AG04449 (cell line): ENCODE measurements at places on chromosomes 7 and 10.

- no peak for DNase-seq
Measured at GRCh38 chr7:136900005-136900404, 31.6 kb downstream of the CHRM2 start.

GRCh38 chr10:11908536-11908935 is 85.4 kb downstream of the PROSER2 start:
- no peak for DNase-seq

- DNase-seq: no peak
Measured at GRCh38 chr10:29646238-29646902, 11.6 kb upstream of the SVIL start.

DNA sequence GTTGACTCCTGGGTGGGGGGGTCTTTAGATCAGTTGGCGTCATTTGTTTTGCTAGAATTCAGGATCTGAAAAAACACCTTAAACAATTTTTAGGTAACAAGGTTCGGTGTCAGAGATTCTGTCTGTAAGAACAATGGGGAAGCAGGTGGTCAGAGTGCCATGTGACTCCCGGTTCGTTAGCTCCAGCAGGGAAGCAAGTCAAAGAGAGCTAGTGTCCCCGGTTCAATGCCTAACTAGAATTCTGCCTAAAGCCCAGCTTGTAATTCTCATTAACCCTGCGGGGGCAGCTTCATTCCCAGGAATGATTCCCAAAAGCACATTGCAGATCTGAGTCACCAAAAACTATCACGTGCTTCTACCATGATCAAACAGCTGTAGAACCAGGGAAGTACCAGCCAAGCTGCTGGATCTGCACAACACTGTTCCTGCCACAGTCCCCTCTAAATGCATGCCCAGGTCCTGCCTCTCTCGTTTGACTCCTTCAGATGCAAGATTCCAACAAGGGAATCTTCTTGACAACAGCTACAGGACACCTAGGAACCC is 664.3 kb upstream of the CELF2 start:
- DNase-seq: no peak

- DNase-seq: no peak
Measured at GRCh38 chr7:93933156-93933555, 11.6 kb downstream of the GNG11 start.

DNA sequence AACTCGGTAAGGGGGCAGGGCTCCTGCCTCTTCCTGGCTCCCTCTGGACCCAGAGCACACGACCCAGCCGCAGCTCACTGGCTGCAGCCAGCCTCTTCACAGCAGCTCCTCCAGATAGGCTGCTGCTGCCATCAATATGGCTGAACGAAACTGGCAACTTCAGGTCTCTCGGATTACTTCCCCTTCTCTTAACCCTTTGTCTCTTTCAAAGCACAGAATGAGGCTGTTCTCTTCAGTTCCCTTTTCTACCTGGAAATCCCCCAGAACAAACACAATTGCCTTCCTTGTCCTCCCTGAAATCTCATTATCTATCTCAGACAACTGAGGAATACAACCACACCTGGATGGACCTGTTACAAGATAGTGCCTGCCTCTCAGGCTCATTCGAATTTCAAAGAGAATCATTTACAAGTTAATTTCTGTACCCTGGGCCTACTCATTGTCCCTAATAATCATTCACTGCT is 193.4 kb upstream of the MBL2 start:
- DNase-seq: no peak

DNA sequence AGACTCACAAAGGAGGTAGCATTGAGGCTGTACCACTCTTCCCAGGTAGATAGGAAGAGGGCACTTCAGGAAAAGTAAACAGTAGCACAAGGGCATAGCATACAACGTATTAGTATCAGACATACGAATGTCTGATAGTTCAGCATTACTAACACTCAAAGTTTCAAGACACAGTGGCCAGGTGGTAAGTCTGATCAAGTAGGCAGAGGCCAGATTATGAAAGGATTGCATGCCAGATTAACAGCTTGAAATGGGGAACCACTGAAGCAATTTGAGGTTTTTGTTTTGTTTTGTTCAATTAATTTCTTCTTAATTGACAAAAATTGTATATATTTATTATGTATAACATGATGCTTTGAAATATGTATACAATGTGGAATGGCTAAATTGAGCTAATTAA is 45.7 kb upstream of the IL6 start:
- DNase-seq: no peak

GRCh38 chr7:79529881-79530235 is 76.4 kb upstream of the MAGI2 start:
- no peak for DNase-seq

DNA sequence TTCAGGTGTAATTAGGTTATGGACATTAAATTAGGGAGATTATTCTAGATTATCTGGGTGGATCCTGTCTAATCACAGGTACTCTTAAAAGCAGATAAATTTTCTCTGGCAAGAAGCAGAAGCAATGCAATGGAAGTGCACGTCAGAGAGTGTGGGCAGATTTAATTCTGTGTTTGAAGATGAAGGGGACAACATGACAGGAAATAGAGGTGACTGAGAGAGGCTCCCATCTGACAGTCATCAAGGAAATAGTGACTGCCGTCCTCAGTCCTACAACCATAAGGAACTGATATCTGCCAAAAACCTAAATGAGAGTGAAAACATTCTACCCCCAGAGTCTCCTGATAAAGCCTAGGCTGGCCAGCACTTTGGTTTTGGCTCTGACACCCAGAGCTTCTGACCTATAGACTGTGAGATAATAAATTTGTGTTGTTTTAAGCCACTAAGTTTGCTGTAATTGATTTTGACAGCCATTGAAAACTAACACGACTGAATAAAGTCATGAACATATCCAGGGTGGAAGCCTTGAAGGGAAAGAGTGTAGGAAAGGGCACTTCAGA is 30.5 kb upstream of the DDX50 start:
- DNase-seq: no peak

- DNase-seq: no peak
Measured at GRCh38 chr10:86968271-86968993, at the start of gene ADIRF. ADIRF (plus strand) TSS chr10:86968482; CDS start chr10:86968545, 63 bp downstream.

DNA sequence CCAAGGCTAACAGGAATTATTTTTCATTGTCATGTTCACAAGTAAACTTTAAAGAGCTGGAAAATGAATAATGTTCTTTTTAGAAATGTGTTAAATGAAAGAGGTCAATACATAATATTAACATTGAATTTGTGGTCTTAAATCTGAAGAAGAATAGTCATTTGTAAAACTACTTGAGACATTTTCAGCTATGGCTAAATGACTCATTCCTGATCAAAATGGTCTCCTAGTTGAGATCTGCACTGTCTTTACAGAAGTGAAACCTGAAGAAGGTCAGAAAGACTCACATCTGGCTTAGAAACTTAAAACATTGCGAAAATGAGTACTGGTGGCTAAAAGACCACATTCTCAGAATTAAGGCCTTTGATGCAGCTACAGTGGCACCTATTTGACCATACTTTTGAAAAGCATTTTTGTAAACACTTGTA is 5.9 kb downstream of the PIK3CG start:
- DNase-seq: no peak

- no peak for DNase-seq
Measured at GRCh38 chr7:31056775-31057346, 4.8 kb downstream of the ADCYAP1R1 start.

DNA sequence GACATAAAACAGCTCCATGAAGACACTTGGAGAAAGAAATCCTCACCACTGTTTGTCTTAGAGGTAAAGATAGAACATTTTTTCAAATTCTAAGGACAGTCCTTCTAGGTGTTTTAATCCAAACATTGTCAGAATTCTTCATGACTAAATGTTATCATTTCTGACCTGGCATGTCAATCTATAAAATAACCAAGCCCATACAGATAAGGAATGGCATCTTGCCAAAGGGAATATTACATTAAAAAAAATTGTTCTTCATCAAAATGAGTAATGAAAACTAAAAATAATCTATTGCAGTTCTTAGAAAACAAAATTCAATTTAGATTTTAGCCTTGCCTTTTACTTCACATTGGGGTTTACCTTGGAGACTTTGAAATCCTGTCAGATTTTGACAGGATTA is 33.6 kb downstream of the DGKB start:
- no peak for DNase-seq

- DNase-seq: no peak
Measured at GRCh38 chr10:110138197-110138812, 69.1 kb upstream of the MXI1 start.

DNA sequence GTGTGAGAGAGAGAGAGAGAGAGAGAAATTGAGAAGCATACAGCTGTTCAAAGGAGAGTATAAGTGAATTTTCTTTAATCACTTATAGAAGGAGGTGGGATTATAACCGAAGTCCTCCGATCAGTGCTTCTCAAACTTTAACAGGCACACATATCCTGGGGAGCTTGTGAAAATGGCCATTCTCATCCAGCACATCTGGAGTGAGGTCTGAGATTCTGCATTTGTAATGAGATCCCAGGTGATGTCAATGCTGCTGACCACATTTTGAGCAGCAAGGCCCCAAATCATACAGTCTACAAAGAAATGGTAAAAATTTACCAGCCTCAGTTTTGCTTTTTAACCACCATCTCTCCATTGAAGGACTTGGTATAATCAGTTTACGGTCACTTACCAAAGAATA is 219.0 kb downstream of the PTEN start:
- DNase-seq: no peak

DNA sequence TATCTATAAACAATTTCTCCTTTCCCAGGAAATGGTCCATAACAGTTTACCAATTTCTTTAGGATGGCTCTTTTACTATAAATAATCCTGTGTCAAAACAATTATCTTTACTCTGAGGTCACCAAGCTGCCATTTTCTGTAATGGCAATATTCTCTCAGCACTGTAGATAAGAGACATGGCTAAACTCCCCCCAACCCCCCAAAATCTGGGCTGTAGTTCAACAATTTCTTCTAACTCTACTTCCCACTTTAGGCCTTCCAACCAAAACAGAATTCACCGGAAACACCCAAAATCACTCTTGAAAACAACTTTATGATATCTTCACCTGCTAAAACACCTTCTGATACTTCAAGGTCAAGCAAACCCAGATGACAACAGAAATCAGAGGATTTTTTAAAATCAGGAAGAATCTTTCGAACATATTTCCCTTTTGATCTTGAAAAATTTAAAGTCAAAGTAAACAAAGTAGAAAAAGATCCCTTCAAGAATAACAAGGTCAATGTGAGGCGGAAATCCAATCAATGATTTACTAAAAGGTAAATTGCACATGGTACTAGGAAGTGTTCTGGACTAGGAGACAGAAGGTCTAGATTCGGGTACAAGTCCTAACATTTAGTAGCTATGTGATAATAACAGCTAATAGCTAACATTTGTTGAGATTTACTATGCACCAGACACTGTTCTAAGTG is 176.8 kb downstream of the CPEB3 start:
- no peak for DNase-seq

GRCh38 chr10:123997486-123998196 is 95.8 kb downstream of the CHST15 start:
- peak; percentile 99 for DNase-seq

DNA sequence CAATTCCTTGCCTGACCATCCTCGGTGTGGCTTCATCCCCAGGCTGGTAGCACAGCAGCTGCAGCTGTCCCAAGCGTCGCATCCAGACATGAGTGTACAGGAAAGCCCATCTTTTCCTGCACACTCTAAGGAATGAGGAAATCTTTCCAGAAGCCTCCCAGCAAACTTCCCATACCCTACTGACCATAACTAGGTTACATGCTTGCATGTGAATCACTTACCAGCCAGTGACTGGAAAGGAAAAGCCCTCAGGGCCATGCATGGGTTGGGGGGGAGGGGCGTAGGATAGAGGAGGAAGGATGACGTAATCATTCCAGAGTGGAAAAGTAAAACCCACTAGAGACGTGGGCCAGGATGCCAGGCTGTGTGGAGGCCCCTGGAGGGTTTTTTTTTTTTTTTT is 18.9 kb upstream of the ZNF212 start:
- DNase-seq: peak; percentile 34
